NCI-H2081 (cell line): ENCODE measurements at places on chromosomes 16 and 17.

GRCh38 chr16:3808308-3809063, 72.0 kb downstream of the CREBBP start:
- DNase-seq: no peak

DNA sequence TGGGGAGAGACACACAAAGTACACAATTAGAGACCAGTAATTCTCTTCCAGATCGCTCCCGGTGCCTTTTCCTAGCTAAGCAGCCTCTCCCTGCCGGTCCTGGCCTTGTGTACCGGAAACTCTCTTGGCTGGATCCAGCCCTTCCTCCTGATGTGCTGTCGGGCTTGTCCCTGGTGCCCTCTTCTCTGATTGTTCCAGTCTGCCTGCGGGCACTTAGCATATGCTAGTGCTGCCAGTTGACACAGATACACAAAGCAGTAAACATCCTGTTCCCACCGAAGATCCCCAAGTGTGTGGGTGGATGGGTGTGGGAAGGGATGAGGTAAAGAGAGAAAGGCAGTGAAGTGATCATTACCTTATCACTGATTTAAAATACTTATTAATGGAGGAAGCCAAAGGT, 9.7 kb downstream of the HS3ST3B1 start:
- DNase-seq: no peak

GRCh38 chr16:76441876-76442275, 164.7 kb downstream of the CNTNAP4 start:
- no peak for DNase-seq

DNA sequence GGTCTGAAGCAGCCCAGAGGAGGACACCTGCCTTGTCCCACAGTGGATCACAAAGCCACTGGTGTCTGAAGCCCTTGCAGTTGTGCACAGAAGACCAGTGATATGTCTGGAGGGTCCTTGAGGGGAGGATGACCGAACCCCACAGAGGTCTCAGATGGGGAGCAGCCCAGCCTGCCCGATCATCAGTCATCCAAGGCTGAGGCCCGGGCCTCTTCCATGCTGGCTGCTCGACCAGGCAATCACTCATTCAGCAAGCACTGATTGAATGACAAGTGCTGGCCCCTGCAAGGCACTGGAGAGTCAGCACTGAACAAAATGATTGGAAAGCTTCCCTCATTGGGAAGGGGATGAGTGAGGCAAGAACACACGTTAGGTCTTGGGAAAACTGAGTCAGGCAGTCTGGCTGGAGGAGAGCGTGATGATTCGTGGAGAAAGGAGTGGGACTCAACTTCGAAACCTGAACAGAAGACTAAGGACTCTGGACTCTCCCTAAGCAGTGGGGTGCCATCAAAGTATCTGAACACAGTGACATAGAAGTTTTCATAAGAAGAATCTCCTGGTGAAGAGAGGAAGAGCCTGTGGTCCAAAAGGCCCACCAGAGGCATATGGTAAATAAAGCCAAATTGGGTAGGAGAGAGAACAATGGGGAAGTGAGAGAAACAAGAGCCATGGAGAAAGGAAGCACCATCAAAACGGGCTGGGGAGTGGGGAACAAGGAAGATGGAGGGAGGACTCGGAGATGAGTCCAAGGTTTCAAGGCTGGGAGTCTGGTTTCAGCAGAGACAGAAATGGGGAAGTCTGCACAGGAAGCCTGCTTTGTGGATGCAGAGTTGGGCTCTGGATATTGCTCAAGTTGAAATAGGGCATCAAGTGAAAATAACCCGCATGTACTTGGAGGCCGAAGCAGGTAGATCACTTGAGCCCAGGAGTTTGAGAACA, 10.2 kb downstream of the PIK3R5 start:
- DNase-seq: no peak

DNA sequence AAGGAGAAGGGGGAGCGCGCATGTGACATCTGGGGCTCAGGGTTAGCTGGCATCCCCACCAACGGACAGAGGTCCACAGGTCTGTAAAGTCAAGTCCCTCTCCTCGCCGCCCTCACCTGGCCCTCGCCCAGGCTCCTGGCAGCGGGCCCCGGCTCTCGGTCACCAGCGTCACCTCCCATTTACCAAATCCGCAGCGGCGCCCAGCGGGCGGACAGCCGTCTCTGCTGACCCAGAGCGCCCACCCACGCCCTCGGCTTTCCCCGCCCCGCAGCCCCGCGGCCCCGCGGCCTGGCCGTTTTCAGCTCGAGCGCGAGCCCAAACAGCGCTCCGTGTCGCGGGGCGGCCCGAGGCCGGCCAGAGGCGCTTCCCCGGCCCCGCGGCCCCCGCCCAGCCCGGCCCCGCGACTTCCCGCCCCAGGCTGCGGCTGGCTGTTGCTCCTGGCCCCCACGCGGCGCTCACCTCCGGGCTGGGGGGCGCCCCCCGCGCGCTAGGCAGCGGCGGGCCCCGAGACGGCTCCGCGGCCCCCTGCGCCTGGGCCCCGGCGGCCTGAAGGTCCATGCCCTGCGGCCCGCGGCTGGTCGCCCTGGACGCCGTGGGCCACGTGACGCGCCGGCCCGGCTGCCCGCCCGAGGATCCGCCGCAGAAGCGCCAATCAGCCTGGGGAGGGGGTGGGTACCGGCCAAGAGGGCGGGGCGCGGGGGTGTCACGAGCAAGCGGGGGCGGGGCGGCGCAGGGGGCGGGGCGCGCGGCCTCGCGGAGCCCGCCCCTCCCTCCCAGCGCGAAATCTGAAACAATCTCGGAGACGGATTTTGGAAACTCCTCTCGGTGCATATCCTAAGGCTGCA, at the start of gene COPRS:
TSS of gene COPRS (minus strand) at position 603 of the 845 bp plus-strand sequence. CDS start at position 558, 45 bp downstream.
- peak; percentile 67 for DNase-seq

- DNase-seq: no peak
Observed at GRCh38 chr17:82371333-82372248, at the start of gene UTS2R. Gene UTS2R, plus strand, starts transcription at chr17:82371765. Its CDS starts 2,560 bp downstream, at chr17:82374325.

GRCh38 chr17:60559995-60560859, 34.2 kb upstream of the APPBP2 start:
- DNase-seq: no peak

DNA sequence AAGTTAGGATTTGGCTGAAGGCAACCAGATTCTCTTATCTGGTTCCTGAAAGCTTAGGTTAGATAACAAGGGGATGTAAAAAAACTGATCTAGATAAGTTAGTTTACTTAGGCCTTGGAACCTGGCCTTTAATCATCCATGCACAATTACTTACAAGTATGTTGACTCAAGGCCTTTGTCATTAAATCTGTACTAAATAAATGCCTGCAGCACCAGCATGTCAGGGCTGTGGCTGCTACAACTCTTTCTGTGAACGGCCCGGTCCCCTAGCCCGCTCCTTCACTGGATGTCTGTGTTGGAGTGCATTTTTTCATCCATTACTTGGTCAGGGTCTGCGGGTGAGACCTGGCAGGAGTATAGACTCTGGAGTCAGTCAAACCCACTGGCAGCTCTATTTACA, 48.4 kb upstream of the ALDH3A1 start:
- DNase-seq: no peak

DNA sequence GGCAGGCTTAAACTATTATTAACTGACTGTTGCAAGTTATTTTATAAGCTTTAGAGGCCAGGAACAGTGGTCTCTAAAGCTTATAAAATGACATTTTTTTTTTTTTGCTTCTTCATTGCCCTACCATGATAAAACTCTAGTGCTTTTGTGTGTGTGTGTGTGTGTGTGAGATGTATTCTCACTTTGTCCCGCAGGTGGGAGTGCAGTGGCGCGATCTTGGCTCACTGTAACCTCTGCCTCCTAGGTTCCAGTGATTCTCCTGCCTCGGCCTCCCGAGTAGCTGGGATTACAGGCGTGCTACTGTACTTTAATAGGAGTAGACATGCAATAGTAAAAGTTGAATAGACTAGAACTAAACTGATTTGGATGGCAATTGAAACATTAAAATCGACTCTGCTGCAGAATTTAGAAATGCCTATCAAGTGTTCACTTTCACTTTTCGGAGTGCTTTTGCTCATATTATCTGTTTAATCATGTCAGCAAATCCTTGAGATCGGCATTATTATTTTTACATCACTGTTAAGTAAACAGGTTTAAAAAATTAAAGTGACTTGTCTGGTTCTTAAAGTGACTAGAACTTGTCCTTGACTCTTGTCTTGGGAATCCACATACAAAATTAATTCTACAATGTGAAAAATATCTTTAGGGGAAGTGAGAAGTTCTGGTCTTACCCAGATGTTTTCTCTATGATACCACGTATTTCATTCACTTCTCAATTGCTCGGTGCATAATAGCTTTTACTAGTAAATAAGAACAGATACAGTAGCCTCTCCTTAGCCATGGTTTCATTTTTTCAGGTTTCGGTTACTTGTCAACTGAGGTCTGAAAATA, 8.4 kb upstream of the PCTP start:
- DNase-seq: no peak

DNA sequence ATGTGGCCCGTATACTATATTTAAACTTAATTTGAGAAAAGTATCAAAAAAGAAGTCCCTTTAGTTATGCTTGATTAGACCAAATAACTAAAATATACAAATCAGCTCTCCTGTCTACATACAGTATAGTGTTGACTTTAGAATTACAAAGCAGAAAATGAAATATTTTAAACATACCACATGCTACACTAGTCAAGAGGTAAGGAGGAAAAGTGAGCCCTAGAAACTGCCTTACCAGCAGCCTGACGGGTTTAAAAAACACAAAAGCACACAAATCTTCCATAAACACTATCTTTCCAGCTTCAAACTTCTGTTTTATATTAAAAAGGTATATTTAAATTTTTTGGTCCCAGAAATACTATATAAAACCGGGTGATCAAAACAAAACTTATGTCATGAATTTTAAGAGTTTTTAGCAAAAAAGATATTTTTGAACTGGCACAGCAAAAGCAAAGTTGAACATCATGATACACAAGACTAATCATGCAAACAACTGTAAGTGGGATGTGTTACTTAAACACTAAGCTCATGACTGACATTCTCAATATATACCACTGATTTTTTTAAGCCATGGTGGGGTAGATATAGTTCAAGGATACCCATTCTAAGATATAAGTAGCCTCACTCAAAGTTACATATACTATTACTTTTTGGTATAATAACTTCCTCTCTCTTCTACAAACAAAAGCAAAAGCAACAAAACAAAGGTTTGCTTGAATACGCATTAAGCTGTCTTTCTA, 11.8 kb downstream of the KLHL10 start:
- no peak for DNase-seq

GRCh38 chr17:76997981-76998531, 129.9 kb downstream of the MGAT5B start:
- no peak for DNase-seq

DNA sequence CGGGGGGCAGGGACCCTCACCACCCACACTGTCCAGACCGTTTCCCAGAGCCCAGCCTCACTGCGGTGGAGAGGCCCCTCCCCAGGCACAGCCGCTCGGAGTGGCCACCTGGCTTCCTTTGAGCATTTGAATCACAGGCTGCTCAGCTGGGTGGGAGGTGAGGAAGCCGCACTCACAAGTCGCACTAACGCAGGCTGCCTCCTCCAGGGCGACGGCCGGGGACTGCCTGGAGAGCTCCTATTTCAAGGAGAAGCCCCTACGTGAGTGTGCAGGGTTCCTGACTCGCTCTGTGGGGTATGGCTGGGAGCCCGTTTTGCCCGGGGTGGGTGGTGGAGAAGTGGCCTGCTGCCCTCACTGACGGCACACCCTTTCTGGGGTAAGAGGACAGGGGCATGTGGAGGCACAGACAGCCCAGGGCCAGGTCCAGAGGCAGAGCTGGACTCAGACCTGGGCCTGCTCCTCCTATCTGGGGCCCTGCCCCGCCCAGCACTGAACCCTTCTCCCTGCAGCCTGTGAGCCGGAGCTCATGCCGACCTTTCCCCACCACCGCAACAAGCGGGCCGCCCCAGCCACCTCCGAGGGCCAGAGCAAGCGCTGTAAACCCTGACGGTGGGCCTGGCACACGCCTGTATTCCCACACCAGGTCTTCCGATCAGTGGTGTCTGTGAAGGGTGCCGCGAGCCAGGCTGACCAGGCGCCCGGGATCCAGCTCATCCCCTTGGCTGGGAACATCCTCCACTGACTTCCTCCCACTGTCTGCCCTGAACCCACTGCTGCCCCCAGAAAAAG, 6.2 kb downstream of the SPATA2L start:
- no peak for DNase-seq

- no peak for DNase-seq
Observed at GRCh38 chr16:30421010-30421409, 8.8 kb downstream of the DCTPP1 start.

DNA sequence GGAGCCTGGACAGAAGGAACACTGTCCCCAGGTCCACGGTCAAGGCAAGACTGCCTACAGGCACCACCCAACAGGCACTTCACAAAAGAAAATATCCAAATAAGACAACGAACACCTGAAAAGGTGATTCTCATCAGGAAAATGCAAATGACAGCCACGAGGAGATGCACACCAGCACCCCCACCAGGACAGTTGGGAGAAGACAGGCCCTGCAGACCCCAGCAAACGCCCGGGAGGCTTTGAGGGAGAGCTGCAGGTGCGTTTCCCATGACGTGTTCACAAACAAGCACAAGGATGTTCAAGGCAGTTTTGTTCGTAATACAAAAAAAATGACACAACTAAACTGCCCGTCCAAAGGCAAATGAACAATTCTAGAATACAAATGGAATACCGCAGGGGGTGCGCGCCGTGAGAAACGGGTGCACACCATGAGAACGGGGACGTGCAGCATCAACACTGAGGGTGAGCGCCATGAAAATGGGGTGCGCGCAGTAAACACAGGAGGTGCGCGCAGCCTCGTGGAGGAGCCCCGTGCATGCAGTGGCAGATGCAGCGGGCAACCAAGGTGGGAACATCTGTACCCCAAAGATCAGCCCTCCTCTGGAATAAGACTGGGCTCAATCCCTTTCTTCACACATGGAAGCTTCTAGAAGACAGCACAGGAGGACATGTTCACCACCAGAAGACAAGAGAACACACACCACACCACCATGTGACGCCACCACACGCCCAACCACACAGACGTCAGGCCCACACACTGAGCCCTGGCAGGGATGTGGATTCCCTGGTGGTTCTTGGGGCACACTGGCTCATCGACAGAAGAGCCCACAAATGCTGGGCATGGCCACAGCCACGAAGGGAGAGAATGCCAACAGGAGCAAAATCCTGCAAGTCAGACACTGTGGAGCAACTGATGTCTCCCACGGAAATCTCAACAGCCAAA, 91.2 kb downstream of the ZNF778 start:
- no peak for DNase-seq

GRCh38 chr16:86725401-86725800, 147.1 kb downstream of the FOXL1 start:
- DNase-seq: no peak

GRCh38 chr17:69164206-69164605, 22.5 kb upstream of the ABCA6 start:
- no peak for DNase-seq

DNA sequence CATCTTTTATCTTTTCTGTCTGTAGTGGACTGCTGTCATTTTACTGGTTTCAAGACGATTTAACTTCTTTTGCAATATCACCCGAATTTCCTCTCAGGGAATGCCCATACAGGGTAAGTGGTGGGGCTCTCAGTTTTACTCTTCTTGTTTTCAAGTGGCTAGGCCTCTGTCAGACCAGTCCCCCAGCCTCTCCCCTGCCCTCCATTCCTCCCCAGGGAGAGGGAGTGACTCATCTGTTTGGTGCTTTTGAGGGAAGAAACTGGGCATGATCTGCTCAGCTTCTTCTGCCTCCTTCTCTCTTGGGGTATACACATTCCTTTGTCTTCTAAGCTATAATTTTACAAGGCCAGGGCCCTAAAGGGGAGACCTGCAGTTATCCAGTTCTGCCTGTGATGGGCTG, 332.0 kb downstream of the CBLN1 start:
- no peak for DNase-seq

- no peak for DNase-seq
Observed at GRCh38 chr17:19897090-19897837, 29.5 kb upstream of the ULK2 start.

- DNase-seq: no peak
Observed at GRCh38 chr16:82232806-82233205, 62.8 kb upstream of the MPHOSPH6 start.

GRCh38 chr16:1565083-1565805, 31.8 kb downstream of the TMEM204 start:
- DNase-seq: no peak
